ENCODE measurements at places on chromosomes 16 and 17.
A peak's percentile ranks its signal among the peaks of the same experiment; 100 is the strongest.

GRCh38 chr16:47599512-47599911, 138.4 kb downstream of the PHKB start:
- DNase-seq: no peak

GRCh38 chr16:57354311-57354710, 4.3 kb upstream of the CCL22 start:
- DNase-seq: no peak

GRCh38 chr16:89150090-89150835, 21.3 kb upstream of the CDH15 start:
- no peak for DNase-seq

DNA sequence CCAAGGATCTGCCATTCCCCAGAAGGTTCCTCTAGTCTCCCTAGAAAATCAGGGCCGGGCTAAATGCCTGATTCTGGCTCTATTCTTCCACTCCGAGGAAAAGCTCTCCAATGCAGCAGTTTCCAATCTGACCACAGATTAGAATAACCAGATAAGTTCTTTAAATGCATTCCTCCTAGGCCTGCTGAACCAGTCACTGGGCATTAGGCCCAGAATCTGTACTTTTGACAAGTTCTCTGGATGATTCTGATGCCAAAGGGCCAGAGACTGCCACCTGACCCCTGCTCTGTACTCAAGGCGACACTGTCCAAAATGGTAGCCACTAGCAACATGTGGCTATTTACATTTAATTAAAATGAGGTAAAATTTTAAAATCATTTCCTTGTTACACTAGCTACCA, 22.3 kb downstream of the MAP3K14 start:
- DNase-seq: no peak

DNA sequence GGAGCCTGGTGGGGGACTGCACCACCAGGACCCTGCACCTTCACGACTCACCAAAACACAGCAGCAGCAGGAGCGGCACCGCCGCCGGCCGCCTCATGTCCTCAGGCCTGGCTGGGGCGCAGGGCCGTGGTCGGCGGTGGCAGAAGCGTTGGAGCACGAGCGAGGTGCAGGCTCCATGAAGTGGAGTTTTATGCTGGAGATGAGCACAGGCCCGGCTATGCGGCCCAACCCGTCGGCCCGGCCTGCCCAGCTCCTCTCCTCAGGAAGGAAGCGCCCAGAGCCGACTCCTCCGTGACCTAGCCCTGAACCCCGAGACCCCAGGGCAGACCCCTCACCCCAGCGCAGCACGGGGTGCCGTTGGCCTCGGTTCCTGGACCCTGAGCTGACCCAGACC, at the start of gene PRSS27:
PRSS27 (minus strand) TSS at position 161 of the 394 bp plus-strand sequence; CDS start at position 97, 64 bp downstream.
- no peak for DNase-seq

DNA sequence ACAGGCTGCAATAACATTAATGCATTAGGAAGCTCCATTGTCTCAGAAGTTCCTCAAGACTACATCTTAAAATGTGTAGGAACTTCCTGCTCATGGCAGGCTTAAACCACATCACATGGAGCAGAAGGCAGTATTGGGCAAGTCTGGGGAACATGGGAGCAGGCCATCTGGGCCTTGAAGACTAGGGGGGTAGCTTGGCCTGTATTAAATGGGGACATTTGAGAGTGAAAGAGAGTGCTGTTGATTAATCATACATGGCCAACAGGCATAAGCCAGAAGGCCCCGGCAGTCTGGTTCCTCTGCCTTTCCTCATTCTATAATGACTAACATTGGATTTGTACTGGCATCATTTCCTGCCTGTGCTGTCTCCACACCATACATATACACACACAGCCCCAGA, 25.2 kb upstream of the SLC5A11 start:
- DNase-seq: no peak

DNA sequence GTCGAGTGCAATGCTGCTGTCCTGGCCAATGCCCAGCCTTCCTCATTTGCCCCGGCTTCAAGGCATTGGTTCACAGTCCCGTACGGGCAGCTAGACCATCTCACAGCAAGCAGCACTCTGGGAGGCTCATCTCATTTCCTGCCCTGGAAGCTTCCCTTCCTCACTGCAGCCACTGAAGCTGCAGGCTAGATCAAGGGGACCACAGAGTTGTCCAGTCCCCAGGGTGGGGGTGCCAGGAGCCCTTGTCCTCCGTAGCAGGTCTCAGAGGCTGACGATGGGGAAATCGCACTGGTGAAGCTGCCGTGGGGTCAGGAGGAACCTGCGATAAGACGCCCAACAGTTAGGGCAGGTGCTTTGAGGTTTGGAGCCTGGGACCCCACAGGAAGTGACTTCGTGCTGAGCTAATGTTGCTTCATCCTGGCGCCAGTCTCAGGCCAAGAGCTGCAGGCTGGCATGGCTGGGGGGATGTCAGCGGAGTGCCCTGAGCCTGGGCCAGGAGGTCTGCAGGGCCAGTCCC, at the start of gene SPNS3:
SPNS3 (plus strand) TSS at position 426 of the 517 bp plus-strand sequence; CDS start at position 454, 28 bp downstream.
- DNase-seq: no peak

DNA sequence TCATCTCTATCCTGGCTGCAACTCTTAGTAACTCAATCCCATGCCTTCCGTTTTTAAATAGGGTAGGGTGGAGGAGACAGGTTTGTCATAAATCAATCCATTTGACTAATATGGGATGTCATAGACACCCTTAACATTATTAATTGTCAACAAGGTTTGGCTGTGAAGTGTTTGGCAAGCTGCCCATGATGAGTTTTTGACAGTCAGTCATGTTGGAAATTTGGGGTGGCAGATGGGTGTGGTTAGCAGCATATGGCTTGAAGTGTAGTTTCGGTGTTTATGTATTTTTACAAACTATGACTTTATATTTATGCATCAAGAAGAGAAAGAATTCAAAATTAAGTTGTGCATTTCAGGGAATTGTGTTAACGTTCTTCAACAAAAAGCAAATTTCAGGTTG, 221.8 kb upstream of the CDH5 start:
- no peak for DNase-seq

GRCh38 chr17:44559634-44560554, 2.6 kb downstream of the FZD2 start:
- no peak for DNase-seq

- no peak for DNase-seq
Measured at GRCh38 chr17:40678902-40679522, 14.0 kb upstream of the KRT222 start.

- no peak for DNase-seq
Measured at GRCh38 chr17:66612993-66613392, 221.9 kb upstream of the CACNG5 start.

- DNase-seq: no peak
Measured at GRCh38 chr16:51637770-51638094, 486.7 kb upstream of the SALL1 start.

GRCh38 chr16:25014500-25015147, 545 bp downstream of the ARHGAP17 start:
- DNase-seq: peak; percentile 2

DNA sequence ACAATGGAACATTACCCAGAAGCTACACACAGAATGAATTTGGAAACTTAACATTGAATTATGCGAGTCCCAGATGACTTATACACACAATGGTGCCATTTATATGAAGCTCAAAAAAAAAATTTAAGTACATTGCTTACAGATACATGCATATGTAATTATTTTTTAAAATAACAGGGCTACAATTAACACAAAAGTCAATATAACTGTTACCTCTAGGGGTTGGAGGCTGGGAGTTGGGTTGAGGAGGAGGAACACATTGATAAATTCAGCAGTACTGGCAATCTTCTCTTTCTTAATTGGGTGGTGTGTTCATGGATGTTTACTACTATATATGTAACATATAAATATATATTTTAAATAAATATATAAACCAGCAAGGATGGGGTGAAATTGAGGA, 1.1 kb downstream of the ZNF23 start:
- no peak for DNase-seq

GRCh38 chr16:88534638-88535190, 35.5 kb upstream of the ZC3H18 start:
- DNase-seq: no peak

GRCh38 chr16:35532576-35532975, 2073.2 kb downstream of the TP53TG3F start:
- no peak for DNase-seq

GRCh38 chr17:63774969-63775265, 947 bp downstream of the DDX42 start:
- no peak for DNase-seq

DNA sequence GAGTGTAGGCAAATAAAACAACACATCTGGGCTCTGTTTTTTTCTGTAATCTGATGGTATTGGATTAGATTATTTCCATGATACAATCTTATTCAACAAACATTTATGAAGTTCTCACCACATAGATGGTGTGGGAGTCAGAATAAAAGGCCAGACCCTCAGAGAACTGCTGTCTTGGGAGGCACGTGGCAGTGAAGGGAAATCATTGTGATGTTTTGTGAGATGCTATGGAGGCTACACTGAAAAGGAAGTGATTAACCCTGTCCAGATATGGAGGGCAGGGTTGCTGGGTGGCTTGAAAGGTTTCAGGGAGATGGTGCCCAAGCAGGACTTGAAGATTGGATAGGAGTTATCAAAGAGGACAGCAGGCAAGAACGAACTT, 35.6 kb downstream of the DHRS7B start:
- DNase-seq: no peak

DNA sequence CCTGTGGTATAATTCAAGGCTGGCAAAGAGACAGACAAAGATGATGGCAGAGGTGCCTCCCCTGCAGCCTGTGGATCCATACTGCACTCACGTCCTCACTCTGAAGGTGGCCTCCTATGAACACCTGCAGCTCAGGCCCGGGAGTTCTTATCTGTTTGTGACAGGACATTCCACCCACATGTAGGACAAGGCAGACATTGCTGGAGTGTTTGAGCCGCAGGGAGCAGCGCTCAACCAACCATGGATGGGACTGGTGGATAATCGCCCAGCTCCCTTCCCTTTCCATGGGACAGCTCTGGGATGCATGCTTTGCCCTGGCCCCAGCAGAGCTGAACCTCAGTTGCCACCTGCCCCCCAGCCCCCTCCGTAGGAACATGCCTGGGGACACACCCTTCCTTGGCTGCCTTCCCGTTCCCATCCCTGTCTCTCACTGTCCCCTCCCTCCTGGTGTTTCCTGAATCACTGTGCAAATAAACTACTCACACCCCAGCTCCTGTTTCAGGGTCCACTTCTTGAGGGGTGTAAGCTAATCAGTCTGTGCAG, 22.2 kb downstream of the ITPRIPL2 start:
- DNase-seq: no peak

- DNase-seq: no peak
Measured at GRCh38 chr17:17110520-17110919, 68.3 kb downstream of the MPRIP start.

DNA sequence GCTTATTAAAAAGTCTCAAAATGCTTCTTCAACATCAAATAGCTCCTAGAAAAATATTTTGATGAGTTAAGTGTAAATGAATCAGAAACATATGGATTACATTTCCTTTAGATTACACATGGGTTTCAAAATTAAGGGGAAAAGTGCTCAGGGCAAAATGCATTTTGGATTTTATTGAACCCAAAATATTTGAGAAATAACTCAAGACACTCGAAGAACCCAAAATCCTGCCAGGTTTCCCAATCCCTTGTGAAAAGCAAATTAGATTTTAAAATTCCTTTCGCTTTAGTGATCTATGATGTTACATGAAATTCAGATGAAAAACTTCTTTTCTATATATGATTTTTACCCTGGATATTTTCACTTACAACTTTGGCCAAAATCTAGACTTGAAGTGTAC, 847.4 kb upstream of the SOX9 start:
- DNase-seq: no peak

DNA sequence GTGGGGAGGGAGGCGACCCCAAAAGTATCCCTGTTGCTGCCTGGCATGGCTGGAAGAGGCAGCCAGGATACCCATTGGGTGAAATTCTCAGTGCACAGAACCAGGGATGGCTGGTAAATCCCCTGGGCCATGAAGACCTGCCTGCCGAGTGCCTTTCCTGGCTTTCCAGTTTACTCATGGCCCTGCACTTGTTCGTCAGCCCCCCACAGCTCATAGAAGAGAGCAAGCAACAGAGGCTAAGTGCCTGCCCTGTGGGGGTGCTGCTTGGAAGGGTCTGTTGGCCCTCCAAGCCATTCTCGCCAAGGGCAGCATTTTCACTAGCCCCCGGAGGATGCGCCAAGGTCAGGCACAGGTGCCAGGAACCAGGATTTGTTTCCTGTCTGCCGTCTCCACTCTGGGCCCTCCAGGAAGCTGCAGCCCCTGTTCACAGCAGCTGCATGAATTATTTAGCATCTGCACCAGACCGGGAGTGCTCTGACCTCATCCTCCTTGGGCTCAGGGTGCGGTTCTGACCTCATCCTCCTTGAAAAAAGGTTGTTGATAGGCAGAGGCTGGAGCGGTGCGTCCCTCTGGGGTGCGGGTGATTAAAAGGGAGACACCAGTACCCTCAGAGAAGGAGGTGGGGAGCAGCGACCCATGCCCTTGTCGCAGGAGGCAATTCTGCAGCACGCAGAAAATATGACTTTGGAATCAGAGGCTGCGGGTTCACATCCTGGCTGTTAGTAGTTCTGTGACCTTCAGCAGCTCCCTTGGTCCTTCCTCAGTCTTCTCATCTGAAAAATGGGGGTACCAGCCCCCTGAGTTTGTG, 14.2 kb upstream of the CD300A start:
- no peak for DNase-seq

GRCh38 chr17:44268709-44269534, 987 bp upstream of the SLC4A1 start:
- no peak for DNase-seq

DNA sequence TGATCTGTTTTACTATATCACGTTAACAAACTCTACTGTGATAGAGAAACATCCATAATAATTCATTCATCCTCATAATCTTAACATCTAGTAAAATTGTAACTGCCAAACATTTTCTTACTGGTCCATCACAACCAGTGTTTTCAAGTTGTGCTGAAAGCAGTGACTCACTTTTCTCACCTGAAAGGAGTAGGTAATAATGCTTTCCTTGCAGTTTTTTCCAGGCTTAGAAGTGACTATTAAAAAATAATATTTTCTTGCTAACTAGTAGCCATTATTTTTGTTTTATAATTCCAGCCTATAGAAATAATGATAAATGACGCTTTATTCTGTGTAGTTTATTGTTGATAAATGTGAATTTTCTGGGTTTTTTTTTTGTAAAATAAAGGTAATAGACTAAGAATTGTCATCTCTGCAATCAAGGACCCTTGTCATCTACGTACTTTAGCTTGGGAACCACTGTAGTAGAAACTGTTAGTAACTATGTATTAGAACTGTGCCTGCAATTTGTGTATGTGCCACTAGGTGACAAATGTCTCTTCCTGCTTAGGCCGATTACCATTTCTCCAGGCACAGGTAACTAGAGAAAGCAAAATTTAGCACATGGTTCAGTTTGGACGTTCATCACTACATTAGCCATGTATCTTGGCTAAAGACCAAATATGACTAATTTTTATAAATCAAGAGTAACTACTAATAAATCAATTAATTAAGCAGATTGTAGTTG, 409.4 kb upstream of the ERCC4 start:
- no peak for DNase-seq

DNA sequence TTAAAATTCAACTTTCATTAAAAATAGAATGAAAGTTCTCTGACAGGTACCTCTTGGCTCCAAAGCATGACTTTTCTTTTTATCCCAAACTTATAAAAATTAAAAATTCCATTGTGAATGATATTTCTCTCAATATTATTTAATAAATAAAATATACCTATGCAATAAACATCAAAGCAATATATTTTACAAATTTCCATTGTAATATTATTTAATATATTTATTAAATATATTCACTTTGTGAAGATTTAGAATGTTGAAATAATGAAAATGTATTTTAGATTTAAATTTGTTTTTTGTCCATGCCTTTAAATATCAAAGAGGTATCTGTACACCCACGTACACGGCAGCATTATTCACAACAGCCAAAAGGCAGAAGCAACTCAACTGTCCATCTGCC, 147.8 kb downstream of the CEP112 start:
- DNase-seq: no peak
